ENCODE measurements at places on chromosomes 3 and 15.

- DNase-seq, result peak; percentile 40
Measured at GRCh38 chr3:128489674-128489926, 3.4 kb downstream of the GATA2 start.

- peak; percentile 58 for DNase-seq
Measured at GRCh38 chr3:141454906-141455602, 31.8 kb upstream of the RASA2 start.

DNA sequence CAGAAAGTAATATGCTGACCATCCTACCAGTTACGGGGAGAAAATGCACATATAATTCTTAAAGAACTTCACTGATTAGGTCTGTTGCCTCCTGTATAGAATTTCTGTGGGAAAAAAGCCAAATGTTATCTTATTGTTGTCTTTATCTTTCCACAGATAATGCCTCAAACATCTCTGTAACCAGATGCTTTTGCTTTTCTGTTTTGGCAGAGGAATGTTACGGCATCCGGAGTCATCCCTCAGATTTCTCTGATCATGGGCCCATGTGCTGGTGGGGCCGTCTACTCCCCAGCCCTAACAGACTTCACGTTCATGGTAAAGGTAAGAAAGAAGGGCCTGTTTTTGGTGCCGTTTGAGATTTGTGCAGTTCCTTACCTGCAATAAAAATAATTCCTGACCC is 33.5 kb downstream of the PCCB start:
- no peak for DNase-seq

DNA sequence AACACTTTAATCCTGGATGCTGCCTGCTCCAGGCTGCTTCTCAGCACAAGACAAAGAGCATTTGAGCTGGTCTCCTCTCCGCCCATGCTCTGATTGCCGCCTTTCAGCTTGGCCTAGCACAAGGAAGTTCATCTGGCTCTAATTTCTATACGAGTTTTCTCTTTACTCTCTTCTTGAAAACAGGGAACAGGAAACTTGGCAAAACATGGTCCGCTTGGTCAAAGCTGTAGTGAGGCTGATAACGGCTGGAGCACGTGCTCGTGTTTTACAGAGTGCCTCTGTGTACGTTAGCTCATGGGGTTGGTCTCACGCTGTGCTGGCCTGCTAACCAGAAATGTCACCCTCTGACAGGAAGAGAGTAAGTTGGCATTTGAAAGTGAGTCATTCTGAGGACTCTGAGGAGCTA is 19.2 kb downstream of the RARRES1 start:
- DNase-seq, result no peak

GRCh38 chr3:108102420-108103039 is 11.7 kb upstream of the CD47 start:
- no peak for DNase-seq

GRCh38 chr3:183845608-183846288 is 20.4 kb upstream of the MAP6D1 start:
- no peak for DNase-seq

DNA sequence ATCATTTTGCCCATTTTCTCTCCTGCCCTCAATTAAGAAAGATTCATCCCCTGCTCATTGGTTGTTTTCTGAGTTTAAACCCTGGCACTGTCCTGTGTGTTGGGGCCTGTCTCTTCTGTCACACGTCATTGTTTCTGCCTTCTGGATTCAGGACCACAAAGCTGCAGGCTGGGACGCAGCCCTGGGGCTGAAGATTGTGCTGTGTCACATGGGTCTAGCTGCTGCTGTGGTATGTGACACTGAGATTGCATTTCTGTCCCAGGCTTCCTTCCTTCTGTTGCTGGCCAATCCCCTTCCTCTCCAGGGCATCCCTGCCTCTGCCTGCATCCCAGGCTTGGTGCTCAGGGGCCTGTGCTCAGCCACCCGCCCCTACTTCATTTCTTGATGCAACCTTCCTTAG is 28.9 kb downstream of the INSYN1 start:
- no peak for DNase-seq

GRCh38 chr3:158882445-158882844 is 80.6 kb downstream of the MFSD1 start:
- no peak for DNase-seq

GRCh38 chr3:146539315-146539714 is 5.1 kb downstream of the PLSCR1 start:
- DNase-seq, result no peak

DNA sequence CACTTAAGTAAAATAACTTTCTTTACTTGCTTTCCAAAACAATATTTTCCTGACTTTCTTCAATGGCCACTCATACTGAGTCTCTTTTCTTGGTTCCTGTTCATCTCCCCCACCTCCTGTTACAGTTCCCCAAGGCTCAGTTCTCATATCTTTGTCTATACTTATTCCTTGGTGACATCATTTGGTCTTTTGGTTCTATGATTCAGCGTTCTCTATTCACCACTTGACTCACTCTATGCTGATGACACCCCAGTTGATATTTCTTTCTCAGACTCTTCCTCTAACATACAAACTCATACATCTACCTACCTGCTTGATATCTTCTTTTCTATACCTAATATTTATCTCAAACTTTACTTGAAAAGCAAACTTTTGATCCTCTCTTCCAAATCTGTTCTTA is 85.0 kb upstream of the P3H2 start:
- DNase-seq, result no peak

DNA sequence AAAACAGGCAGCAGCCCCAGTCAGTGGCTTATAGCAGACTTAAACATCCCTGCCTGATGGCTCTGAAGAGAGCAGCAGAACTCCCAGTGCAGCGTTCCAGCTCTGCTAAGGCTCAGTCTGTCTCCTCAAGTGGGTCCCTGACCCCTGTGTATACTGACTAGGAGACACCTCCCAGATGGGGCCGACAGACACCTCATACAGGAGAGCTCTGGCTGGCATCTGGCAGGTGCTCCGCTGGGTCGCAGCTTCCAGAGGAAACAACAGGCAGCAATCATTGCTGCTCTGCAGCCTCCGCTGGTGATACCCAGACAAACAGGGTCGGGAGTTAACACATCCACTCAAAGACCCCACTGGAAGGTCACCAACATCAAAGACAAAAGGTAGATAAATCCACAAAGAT is 93.5 kb downstream of the RFX7 start:
- no peak for DNase-seq

GRCh38 chr3:188929137-188929536 is 242.6 kb upstream of the TPRG1 start:
- DNase-seq, result no peak

DNA sequence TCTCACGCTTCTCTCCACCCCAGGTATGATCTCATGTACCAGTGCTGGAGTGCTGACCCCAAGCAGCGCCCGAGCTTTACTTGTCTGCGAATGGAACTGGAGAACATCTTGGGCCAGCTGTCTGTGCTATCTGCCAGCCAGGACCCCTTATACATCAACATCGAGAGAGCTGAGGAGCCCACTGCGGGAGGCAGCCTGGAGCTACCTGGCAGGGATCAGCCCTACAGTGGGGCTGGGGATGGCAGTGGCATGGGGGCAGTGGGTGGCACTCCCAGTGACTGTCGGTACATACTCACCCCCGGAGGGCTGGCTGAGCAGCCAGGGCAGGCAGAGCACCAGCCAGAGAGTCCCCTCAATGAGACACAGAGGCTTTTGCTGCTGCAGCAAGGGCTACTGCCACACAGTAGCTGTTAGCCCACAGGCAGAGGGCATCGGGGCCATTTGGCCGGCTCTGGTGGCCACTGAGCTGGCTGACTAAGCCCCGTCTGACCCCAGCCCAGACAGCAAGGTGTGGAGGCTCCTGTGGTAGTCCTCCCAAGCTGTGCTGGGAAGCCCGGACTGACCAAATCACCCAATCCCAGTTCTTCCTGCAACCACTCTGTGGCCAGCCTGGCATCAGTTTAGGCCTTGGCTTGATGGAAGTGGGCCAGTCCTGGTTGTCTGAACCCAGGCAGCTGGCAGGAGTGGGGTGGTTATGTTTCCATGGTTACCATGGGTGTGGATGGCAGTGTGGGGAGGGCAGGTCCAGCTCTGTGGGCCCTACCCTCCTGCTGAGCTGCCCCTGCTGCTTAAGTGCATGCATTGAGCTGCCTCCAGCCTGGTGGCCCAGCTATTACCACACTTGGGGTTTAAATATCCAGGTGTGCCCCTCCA is 19.1 kb downstream of the TYRO3 start:
- no peak for DNase-seq

DNA sequence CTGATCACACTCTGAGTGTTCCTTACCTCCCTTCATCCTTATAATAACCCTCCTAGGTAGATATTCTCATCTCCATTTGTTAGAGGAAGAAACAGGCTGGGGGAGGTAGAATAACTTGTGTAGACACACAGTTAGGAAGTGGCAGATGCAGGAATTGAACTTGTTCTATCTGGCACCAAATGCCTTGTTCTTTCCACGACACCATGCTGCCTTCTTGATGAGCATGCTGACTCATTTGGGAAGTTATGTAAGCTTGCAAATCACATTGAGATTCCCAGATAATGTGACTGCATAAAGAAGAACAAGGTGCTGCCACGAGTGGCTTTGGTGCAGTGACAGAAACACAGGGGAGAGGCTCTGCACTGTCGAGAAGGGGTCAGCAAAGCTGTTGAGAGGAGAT is 27.5 kb upstream of the NDUFB4 start:
- DNase-seq, result no peak

DNA sequence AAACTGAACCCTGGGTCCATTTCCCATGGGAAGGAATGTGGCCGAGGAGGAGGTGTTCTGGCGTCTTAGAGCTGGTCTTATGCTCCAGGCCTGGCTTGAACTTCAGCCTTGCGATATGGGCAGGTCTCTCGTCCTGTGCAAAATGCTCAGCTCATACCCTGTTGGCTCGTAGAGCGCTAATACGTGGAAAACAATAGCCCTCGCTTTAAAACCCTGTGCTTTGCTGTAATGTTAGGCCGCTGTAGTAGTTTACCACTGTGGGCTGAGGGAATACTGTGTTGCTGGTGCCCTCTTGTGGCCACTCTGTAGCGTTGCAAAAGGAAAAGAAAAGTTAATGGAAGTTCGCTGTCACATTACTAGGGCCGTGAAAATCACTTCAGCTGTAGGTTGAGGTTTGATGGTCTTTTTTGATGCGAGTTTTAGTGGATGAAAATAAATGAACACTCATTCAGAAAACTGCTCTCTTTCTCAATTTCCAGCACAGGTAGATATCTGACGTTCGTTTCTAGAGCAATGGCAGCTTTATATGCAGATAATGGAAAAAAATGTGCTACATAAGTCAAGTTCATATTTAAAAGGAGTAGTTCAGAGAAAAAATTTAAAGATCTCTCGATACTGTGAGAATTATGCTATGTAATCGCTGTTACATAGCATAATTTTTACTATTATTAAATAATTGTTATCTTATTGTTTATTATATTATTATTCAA is 92.9 kb downstream of the MCTP2 start:
- peak; percentile 36 for DNase-seq

- peak; percentile 85 for DNase-seq
Measured at GRCh38 chr3:183285828-183286457, 32.9 kb downstream of the B3GNT5 start.

DNA sequence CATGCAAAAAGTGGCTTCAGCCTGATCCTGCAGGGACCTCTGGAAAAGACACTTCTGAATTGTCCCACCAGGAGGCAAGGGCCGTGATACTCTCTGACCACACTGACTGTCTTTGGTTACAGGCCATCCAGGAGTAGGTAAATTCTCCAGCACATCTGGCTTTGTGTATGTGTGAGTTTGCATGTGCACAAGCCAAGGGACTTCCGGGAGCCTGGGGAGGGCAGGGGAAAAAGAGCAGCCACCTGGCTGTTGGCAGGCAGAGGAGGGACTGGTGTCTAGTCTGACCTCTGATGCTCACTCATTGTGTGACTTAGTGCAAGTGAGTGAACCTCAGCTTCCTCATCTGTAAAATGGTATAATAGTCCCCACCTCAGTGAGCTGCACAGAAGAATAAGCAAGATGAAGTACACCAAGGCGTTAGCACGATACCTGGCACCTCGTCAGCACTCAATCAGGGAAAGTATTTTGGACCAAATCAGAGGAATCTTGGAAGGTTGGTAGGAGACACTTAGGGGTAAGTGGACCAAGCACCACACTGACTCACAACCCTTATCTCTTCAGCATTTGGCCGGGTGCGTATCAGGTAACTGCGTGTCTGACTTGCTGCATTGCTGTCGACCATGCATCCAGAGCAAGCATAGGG is 19.1 kb downstream of the KLHL6 start:
- DNase-seq, result no peak

DNA sequence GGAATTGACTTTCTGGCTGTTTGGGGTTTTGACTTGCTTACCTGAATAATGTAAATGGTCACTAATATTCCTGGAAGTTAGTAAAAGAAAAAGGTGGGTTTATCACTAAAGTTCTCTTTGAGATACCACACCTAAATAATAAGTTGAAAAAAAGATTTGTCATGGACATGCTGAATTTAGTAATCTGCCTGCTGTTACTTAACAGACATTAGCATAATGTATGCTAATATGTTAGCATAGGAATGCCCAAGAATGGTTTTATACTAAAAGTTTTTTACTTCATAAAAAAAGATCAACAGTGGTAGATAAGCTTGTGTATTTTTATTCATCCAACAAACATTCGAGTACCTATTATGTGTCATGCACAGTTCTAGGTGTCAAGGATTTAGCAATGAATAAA is 36.5 kb downstream of the GMPS start:
- no peak for DNase-seq

- no peak for DNase-seq
Measured at GRCh38 chr15:83284559-83285283, at the start of gene BNC1. Gene BNC1, minus strand, starts transcription at chr15:83284664. Its CDS starts 36 bp downstream, at chr15:83284628.

DNA sequence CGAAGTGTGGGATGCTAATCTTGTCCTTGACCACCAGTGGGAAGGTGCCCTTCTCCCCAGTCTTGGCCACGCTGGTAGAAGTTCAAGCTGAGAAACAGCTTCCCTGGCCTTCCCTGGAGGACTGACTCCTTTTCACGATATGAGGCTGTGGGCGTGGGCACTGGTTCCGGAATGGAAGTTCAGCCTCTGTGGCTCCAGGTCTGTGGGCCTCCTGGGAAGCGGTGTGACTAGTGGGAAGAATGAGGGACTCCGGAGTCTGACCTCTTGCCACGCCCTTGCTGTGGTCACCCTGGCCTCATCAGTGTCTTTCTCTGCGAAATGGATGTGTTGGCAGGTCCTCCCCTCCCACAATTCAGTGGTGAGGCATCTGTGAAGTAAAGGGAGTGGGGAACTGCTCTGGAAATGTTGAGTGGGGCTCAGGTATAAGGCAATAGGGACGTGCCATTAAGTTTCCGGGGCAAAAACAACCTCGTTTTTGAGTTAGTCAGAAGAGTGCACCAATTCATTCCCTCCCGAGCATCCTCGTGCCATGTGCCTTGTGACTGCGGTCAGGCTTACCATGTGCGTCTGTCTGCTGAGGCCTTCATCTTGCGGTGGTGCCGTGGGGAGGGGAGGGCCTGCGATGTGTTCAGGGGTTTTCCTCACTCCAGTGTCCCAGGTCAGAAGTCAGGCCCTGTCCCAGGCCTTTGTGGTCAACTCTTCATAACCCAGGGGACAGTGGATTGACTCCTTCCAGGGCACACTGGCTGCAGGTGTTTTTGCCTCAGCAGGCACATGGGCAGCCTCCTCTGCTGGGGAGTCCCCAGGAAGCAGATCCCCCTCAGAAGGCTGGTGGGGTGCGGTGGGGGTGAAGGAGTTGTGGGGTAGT is 11.8 kb upstream of the SEC13 start:
- peak; percentile 24 for DNase-seq

GRCh38 chr3:72461787-72462186 is 386.5 kb downstream of the SHQ1 start:
- DNase-seq, result no peak

GRCh38 chr3:76866729-76867408 is 173.0 kb upstream of the ROBO2 start:
- no peak for DNase-seq

Data from CD8-positive, alpha-beta memory T cell (primary cell).